CD4-positive, alpha-beta T cell (primary cell): ENCODE measurements at places on chromosomes 5 and 9.

- no peak for DNase-seq
These were observed 480.5 kb downstream of the EBF1 start for GRCh38 chr5:158619083-158619788.

- no peak for DNase-seq
These were observed 290.1 kb downstream of the EFNA5 start for GRCh38 chr5:107380654-107381053.

DNA sequence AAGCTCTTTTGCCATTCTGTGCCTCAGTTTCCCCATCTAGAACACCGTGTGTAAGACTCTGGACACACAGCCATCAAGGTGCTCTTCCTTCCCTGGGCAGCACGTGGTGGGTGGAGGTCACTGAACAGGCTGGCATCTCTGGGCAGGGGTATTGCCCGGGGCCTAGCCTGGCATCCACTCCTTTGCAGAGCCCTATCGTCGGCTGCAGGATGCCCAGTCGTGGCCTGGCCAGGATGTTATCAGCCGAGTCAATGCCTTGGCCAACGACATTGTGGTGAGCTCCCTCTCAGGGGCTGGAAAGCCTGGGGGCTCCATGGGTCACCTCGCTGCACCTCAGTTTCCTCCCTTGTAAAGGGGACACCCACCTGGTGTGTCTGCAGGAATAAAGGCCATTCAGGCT is 4.0 kb downstream of the ADGRD2 start:
- DNase-seq, result no peak

- DNase-seq, result no peak
These were observed 359.7 kb downstream of the MLLT3 start for GRCh38 chr9:20262611-20263010.

DNA sequence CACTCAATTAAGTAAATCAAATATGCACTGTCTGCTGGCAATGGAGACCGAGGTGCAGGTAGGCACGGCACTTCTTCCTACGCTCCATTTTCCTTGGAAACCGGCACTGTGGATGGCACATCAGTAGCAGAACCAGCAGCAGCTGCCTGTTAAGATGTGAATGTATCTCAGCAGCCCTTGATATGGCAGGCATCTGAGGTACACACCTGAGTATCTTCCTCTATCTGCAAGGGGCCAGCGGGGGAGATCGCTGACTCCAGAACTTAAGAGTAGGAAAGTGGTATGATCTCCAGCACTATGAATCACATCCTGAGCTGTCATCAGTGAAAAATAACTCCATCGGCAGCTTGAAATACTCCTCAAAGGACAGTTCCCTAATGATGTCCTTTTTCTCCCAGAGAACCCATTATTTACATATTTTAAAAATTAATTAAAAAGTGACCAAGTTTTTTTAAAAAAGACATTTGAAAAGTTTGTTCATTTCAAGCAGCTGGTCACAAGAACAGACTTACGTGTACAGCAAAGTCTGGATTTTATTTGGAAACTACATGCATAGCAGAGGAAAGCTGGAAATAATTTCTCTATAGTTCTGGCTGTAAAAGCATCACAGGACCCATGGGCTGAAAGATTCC is 97.1 kb downstream of the ADAMTS12 start:
- DNase-seq, result no peak

DNA sequence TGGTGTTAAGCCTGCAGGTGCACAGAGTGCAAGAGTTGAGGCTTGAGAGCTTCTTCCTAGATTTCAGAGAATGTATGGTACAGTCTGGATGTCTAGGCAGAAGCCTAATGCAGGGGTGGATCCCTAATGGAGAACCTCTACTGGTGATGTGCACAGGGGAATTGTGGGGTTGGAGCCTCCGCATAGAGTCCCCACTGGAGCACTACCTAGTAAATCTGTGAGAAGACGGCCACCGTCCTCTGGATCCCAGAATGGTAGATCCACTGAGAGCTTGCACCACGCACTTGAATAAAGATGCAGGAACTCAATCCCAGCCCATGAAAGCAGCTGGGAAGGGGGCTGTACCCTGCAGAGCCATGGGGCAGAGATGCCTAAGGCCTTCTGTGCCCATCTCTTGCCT is 699.4 kb upstream of the FAM174A start:
- DNase-seq, result no peak

- no peak for DNase-seq
These were observed 156.4 kb upstream of the ADAMTS16 start for GRCh38 chr5:4983701-4984100.

GRCh38 chr5:150062216-150062922 is 24.0 kb downstream of the CSF1R start:
- DNase-seq, result no peak

- no peak for DNase-seq
These were observed 16.1 kb downstream of the FBP1 start for GRCh38 chr9:94623253-94623652.

- no peak for DNase-seq
These were observed 830 bp downstream of the S100Z start for GRCh38 chr5:76850543-76851145.
